Tibial nerve (tissue), 4 donors: ENCODE measurements at places on chromosomes 3 and 15. TPM values are rescaled to one million over a fixed set of nuclear protein-coding genes. Genes with fewer than 3 reads are reported as not detected.

DNA sequence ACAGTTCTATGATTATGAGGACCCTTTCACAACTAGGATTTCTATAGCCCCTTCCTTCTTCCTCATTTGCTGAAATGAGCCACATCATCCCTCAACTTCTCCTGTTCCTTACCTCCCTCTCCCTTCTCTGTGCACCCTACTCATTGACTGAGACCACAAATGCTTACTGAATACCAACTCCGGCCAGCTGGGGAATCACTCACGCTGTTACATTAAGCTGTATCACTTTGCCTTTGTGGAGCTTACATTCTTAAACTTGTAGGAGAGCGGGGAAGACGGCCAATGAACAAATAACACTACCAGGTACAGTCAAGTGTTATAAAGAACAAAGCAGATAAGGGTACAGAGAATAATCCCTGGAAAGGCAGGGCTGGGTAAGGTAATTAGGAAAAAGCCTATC, 5.7 kb downstream of the SUCLG2 start:
- no peak overlapping the region for H3K4me3 ChIP-seq
- H3K4me1 ChIP-seq: peaks cover 16% of the 10 kb centered on the region
- no peak for DNase-seq
- H3K27me3 ChIP-seq: no peaks in the 10 kb centered on the region

- no peaks in the 10 kb centered on the region for H3K27me3 ChIP-seq
- H3K36me3 ChIP-seq: peaks cover 3% of the 10 kb centered on the region
- H3K4me1 ChIP-seq: no peaks in the 10 kb centered on the region
- no peak for DNase-seq
- peak overlapping the region; percentile 4 for H3K4me3 ChIP-seq
- H3K27ac ChIP-seq: peak overlapping the region; percentile 74
Observed at GRCh38 chr3:186964616-186965015, 34.3 kb downstream of the ST6GAL1 start.

GRCh38 chr15:81292523-81293001, 31.4 kb downstream of the STARD5 start:
- H3K4me3 ChIP-seq: peak overlapping the region; percentile 21
- DNase-seq: no peak
- no peaks in the 10 kb centered on the region for H3K27me3 ChIP-seq
- H3K27ac ChIP-seq: no peak overlapping the region
- no peaks in the 10 kb centered on the region for H3K4me1 ChIP-seq

Gene CLDN1
- 116 TPM for total RNA-seq

GRCh38 chr15:87667643-87668042, 588.9 kb downstream of the NTRK3 start:
- H3K27ac ChIP-seq: no peak overlapping the region
- no peaks in the 10 kb centered on the region for H3K27me3 ChIP-seq
- no peak overlapping the region for H3K4me3 ChIP-seq
- no peak for DNase-seq
- no peaks in the 10 kb centered on the region for H3K4me1 ChIP-seq

DNA sequence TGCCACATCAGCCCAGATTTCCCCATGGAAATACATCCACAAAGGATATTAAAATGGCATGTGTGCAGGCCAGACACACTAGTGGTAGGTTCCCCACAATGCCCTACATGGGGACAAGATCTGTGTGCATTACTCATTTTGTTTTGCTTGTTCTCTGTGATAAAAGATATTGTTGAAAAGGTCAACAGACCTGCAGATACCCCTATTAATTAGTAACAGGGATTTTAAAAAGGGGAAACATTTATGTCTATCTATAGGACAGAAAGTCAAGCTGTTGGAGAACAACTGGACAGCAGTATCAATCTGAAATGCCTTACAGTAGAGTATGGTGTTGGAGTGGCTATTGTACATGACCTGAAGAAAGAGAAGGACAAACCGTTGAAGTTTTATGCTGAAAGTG, 596.0 kb upstream of the GRM7 start:
- DNase-seq: no peak
- no peaks in the 10 kb centered on the region for H3K27me3 ChIP-seq
- no peak overlapping the region for H3K27ac ChIP-seq
- H3K4me3 ChIP-seq: no peak overlapping the region
- H3K36me3 ChIP-seq: no peaks in the 10 kb centered on the region
